Right ventricle myocardium inferior (tissue), 1 donor: ENCODE measurements at places on chromosomes 6 and 20. TPM values are rescaled to one million over a fixed set of nuclear protein-coding genes. Genes with fewer than 3 reads are reported as not detected.

GRCh38 chr6:161166176-161166575, 107.7 kb downstream of the AGPAT4 start:
- DNase-seq: no peak

DNA sequence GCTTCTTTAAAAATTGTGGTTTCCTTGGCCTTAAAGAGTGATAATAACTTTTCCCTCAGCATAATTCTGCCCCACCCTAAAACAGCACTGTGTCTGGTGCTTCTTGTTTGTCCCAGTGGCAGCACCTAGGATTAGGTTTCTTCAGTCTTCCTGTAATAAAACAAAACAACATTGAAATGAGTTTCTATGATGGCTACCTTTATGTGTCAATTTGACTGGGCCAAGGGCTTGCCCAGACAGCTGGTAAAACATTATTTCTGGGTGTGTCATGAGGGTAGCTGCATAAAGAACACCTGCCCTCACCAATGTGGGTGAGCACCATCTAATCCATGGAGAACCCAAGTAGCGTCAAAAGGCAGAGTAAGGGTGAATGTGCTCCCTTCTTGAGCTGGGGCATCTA, 117.8 kb downstream of the QRSL1 start:
- no peak for DNase-seq

GRCh38 chr6:28816909-28817807, 106.6 kb downstream of the TRIM27 start:
- no peak for DNase-seq

GRCh38 chr20:59560588-59561227, 43.6 kb upstream of the PHACTR3 start:
- DNase-seq: no peak

The POPDC3 gene
- total RNA-seq: 47.8 TPM

The LY6G5C gene
- total RNA-seq: 1.5 TPM

The MYLK2 gene
- 0.35 TPM for total RNA-seq

DNA sequence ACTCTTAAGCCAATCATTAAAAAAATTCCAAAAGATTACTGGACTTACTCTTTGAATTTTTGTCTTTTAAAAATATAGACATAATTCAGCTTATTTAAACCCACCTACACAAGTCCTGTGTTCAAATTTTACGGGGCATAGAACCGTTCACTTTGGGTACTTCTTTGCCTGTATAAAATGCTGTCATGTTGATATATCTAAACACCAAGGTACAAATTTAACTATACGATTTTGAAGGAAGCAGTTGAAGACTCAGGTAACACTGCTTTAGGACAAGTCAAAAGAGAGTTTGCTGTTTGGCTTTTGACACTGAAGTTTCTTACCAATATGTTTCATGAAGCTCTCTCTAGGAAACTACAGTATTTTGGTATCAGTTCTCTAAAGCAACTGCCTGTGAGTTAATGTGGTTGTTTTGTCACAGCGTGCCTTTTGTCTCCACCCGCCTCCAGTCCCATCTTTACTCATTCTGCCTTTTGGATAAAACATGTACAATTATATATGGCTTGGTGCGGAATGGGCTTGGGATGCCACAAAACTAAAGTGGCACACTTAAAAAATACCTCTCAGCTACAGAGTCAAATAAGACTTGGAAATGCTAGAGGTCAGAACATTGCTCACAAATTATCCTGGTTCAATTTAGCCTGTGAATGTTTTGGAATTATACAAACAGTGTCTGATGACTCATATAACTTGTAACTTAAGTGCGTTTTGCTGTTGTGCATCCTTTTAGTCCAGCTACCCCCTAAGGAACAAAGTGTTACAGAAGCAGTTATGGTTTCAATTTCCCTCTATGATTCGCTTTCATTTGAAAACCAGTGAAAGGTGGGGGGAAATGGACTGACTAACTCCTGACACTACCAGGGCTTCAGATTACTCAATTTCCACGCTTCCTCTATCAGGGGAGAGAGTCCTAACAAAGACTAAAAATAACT, 38.7 kb downstream of the RGS17 start:
- no peak for DNase-seq

GRCh38 chr6:108113557-108114519, 39.3 kb upstream of the OSTM1 start:
- peak; percentile 61 for DNase-seq

GRCh38 chr6:31721351-31722020, at the start of gene LY6G6C:
Gene LY6G6C (minus strand): TSS chr6:31721746. CDS start chr6:31721679, 67 bp downstream.
- DNase-seq: no peak

DNA sequence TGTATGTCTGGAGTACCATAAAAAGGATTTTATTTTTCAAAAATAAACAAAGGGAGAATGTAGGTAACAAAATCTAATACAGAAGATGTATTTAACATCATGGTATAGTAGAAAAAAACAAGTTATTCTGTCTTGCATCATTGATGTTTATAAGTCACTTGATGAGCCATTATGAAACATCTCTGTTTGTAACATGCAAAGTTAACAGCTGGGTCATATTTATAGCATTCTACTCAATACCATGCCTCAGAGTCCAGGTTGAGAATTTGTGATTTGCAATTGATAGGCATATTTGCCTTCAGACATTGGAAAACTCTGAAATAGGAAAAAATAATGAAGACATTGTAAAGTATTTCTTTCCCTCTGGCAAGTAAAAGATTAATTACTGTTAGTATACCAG, 52.3 kb upstream of the IL20RA start:
- no peak for DNase-seq

- DNase-seq: no peak
Measured at GRCh38 chr20:15205719-15206118, 868.3 kb upstream of the FLRT3 start.

- no peak for DNase-seq
Measured at GRCh38 chr6:54102238-54102637, 9.0 kb upstream of the MLIP start.

The C6orf15 gene
- not detected for total RNA-seq

DNA sequence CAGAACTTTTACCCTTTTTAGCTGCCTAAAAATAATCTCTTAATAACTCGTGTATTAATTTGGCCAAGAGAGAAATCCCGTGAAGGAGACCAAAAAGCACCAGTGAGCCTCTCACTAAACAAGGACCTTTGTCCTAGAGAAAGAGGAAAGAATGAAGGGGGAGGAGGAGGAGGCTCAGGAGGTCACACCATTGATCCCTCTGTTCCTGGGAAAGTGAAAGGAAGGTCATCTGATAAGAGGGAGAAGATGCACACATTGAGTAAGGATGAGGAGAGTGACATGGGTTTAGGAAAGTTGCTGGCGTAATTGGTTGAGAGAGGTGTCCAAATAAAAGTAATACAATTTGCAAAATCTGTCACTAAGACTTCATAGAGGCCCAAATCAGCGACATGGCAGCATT, 49.2 kb downstream of the HLA-DPB1 start:
- no peak for DNase-seq
